Astrocyte of the hippocampus (primary cell): ENCODE measurements at places on chromosomes 1 and 21.

DNA sequence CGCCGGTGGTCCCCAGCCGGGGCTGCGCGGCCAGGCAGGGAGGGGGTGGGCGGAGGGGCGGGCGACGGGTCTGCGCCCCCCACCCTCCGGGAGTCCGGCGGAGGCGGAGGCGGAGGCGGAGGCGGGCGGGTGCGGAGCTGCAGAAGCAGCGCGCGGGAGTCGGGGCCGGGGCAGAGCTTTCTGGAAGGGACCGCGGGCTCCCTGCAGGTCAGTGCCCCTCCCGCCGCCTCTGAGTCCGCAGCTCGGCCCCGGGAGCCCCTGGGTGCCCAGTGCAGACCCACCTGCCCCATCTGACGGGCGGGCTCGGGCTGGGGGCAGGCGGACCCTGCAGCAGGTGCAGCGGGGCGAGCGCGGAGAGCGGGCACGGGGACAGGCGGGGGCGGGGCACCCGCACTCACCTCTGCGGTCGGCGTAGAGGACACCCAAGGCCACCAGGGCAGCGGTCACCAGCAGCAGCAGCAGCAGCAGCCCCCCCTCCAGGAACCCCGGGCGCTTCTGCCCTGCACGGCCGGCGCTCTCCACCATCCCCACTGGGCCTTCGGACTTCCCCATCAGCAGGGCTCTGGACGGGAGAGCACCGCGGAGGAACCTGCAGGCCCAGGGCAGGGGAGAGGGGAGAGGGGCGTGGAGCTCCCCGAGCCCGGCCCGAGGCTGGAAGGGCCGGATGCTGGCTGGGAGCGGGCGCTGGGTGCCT is 3.7 kb downstream of the MMEL1 start:
- DNase-seq, result no peak

GRCh38 chr1:223423641-223424233 is 30.5 kb downstream of the CCDC185 start:
- DNase-seq, result peak; percentile 7

DNA sequence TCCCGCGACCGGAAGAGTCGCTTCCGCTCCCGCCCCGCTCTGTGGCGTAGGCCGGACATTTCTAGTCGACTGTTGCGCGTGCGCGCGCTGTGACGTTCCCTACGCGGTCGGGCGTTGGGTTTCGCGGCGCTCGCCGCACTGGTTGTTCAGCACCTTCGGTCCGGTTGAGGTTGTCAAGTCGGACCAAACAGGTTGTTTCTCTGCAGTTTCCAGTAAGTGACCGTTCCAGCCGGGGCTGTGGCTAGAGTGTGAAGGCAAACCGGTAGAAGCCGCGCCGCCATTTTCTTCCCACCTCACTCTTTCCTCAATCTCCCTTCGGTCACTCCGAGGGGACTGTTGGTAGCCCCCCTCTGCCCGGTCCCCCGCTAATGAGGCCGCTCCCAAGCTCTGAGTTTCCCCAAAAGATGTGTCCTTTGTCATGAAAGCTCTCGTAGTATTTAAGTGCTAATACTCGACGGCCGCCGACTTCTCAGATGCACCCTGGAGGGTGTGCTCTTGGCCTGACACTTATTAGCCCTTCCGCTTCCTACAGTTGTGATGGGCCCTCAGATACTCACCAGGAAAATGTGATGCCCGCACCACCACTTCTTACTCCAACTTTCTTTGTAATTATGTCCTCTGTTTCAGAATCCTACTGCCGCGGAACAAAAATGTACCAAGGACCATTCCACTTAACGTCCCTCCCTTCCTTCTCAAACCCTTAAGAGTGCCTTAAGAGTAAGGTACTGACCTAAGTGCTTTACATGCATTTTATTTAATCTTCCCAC is 56.3 kb downstream of the TRAF5 start:
- peak; percentile 98 for DNase-seq

DNA sequence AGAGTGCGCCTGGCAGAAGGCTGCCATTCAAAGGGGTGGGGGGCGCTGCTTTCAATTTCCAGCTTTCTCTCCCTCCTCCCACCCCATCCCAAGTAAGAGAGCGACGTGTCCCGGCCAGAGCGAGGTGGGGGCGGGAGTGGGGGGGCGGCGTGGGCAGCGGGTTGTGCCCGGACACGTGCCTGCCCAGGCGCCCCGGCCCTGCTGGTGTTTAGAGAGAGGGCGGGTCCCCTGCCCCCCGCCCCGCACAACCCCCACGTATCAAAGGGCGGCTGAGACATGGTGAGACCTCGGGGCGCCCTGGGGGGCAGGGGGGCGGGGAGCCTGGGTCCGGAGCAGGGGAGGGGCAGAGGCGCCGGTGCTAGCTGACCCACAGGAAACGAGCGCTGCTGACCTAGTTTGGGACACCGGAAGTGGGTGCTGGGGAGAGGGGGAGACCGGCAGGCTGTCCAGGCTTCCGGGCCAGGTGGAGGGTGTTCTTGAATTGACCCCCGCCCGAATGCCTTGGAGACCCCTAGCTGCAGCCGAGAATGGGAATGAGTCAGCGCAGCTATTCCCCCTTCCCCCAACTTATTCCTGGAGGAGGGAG is 1.3 kb downstream of the ZBTB7B start:
- DNase-seq, result peak; percentile 62

DNA sequence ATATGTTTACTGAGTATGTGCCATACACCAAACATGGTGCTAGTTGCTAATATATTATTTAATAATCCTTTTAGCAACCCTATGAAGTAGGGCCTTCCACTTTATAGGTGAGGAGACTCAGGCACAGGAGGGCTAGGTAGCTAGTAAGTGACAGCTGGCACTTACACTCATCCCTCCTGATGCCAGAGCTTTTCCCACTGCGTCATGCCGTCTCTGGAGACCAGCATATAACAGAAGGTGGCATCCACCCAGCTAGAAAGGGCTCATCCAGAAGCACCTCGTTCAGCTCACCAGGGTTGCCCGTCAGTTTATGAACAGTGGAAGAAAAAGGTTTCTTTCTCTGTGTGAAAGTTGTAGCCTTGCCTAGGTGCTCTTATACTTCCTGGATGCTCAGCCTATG is 108.9 kb downstream of the NOS1AP start:
- no peak for DNase-seq

GRCh38 chr1:31521761-31522555 is 54.4 kb upstream of the TINAGL1 start:
- DNase-seq, result no peak

- peak; percentile 62 for DNase-seq
Measured at GRCh38 chr1:51644533-51645197, 27.8 kb downstream of the OSBPL9 start.

- no peak for DNase-seq
Measured at GRCh38 chr1:187924252-187924651, 1095.5 kb downstream of the PLA2G4A start.

DNA sequence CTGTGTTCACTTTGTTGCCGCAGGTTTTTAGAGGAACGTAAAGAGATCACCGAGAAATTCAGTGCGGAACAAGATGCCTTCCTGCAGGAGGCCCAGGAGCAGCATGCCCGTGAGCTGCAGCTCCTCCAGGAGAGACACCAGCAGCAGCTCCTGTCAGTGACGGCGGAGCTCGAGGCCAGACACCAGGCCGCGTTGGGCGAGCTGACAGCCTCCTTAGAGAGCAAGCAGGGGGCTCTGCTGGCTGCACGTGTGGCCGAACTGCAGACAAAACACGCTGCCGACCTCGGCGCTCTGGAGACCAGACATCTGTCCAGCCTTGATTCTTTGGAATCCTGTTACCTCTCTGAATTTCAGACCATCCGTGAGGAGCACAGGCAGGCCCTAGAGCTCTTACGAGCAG is 42.6 kb downstream of the PCNT start:
- DNase-seq, result no peak

DNA sequence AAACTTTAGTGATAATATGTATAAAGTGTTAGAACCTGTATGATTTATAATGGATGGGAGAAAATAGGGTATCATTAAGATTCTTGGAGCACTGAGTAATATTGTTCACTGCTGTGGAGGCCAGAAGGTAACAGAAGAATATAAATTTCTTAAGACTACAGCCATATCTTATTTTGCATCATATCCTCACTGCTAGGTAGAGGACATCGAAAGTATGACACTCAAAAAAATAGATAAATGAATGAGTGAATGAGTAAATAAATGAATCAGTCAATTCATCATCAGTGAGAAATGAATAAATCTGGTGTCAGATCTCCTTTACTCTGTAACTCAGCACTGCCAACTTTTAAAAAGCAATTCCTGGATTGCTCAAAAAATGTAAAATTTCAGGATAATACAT is 33.2 kb downstream of the RGS13 start:
- no peak for DNase-seq

DNA sequence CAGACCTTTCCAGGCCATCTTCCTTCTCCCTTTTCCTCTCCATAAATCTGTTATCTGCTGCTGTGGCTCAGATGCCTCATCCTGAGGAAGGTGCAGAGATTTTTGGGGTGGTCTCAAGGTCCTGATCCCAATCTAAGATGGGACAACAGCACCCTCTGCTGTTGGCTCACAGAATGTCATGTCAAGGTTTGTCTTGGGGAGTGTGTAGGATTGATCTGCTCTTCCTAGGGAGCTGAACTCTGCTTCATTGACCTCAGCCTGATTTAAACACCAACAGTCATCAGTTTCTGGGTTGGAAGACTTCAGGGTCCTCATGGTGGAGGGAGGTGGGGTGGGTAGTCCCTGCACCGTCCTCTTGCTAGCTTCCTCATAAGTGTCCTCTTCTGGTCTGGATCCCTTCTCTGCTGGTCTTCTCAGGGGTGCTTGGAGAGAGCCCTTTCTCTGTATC is 62.8 kb upstream of the LAX1 start:
- peak; percentile 73 for DNase-seq

DNA sequence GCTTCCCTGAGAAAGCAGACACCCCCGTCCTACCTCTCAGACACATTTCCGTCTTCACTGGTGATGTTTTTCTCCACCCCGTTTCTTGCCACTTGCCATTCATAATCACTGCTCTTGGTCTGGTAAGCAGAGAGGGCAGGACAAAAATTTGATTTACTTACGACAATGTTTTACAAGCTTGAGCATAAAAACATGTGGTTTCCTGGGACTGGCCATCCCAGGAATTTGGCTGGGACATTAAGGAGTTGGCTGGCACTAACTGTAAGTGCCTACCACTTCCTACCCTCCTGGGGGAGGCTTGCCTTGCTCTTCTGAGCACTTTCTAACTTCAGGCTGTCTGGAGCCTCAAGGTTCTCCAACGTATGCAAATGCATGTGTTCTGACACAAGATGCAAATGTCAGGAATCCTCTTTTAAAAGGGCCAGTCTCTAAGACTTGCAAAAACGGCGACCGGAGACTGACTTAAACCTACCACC is 24.2 kb downstream of the ZBTB18 start:
- DNase-seq, result peak; percentile 59

GRCh38 chr1:186948535-186948934 is 119.8 kb downstream of the PLA2G4A start:
- peak; percentile 12 for DNase-seq

GRCh38 chr1:211791979-211792378 is 38.6 kb downstream of the LPGAT1 start:
- DNase-seq, result no peak

DNA sequence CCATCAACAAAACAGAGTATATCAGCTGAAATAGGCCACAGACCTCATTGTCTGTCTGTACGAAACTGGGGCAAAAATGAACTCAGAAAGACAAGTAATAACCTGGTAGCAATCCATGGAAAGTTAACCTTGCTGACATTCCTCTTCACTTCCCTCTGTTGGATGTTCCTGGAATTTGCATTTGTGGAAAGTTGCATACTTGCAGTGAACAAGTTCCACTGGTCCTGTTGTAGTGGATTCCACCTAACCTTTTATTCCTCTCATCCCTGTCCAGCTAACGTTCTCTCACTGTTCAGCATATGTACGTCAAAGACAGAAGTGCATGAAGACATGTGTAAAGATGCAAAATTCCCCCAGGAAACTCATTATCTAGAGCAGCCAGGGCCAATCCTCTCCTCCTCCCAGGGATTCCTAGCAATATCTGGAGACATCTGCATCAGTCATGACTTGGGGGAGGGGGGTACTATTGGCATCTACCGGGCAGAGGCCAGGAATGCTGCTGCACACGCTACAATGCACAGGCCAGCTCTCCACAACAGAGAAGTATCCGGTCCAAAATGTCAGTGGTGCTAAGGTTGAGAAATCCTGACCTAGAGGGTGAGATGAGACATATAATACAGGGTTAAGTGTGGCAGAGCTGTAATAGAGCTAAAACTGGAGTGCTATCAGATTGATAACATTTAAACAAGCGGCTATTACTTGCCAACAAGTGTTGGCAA is 8.2 kb downstream of the LPAR3 start:
- no peak for DNase-seq

DNA sequence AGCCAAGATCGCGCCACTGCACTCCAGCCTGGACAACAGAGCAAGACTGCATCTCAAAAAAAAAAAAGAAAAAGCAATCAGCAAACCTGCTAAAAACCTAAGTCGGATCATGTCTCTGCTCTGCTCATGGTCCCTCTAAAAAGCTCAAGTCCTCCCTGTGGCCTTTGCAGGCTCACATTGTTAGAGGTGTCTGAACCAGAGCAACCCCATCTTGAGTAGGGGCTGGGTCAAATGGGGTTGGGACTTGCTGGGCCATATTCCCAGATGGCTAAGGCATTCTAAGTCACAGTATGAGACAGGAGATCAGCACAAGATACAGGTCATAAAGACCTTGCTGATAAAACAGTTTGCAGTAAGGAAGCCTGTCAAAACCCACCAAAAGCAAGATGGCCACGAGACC is 3.0 kb upstream of the DRAXIN start:
- DNase-seq, result no peak

DNA sequence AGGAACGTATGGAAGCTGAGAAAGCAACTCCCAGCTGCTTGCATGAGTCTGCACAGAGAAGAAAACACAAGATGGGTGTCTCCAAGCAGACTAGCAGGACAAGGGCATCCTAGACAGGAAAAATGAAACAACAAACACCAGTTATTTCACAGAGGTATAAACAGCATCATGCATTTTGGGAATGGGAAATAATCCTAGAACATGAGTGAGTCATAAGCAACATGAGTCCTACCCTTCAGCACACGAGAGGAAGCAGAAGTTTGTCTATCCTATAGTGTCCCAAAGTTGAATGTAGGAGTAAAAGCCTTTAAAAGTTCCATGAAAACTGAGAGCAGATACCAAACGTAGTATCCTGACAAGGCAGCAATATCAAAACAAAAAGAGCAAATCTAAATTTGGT is 11.3 kb upstream of the FRRS1 start:
- no peak for DNase-seq

DNA sequence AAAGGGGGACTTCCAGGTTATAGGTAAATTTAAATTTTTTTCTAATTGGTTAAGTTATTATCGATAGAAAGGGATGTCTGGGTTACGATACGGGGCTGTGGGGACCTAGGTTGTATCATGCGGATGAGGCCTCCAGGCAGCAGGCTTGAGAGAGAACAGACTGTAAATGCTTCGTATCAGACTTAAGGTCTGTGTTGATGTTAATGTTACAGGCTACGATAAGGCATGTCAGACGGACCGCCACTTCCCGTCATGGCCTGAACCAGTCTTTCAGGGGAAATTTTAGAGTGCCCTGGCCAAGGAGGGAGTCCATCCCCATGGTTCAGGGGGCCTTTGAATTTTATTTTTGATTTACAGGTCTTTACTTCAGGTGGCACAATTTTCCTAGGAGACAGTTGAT is 16.7 kb downstream of the ABCG1 start:
- DNase-seq, result no peak

- DNase-seq, result peak; percentile 83
Measured at GRCh38 chr1:172040466-172040865, 199.2 kb downstream of the DNM3 start.

GRCh38 chr1:31105646-31106045 is 40.1 kb upstream of the PUM1 start:
- no peak for DNase-seq

- DNase-seq, result no peak
Measured at GRCh38 chr1:79955966-79956365, 949.4 kb upstream of the ADGRL4 start.

- DNase-seq, result peak; percentile 28
Measured at GRCh38 chr1:26477446-26478152, 5.4 kb downstream of the HMGN2 start.

GRCh38 chr1:82542766-82543165 is 742.0 kb downstream of the ADGRL2 start:
- DNase-seq, result peak; percentile 20
